ENCODE measurements at places on chromosomes 13 and 19.

DNA sequence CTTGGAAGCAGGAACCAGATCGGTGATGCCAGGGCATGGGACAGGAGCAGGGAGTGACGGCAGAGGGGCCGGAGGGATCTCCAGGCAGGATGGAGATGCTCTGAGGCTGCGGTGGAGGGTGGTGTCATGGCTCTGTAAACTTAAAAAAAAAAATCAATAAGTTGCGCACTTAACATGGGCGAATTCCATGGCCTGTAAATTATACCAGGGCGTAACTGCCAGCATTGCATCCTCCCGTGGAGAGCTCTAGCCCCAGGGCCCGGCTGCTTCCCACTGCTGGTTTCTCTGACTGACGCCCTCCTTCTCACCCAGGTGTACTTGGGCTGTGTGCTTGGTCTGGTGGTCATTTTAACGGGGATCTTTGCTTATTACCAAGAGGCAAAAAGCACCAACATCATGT lies 8.7 kb downstream of the ATP12A start:
- DNase-seq, result no peak

DNA sequence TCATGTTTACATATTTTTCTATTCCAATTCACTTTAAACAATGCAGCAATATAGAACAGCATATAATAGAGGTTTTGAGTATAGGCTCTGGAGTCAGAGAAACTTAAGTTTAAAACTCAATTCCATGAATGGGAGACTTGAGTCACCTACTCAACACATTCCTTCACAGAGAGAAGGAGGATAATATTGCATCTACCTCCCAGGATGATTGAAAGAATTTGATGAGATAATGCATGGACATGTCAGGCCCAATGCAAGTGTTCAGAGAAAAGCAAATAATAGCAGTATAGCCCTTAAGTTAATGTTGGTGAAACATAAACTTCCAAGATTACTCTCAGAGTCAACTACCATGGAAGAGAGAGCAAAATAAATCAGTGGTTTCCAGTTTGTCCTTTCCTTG lies 170.2 kb downstream of the DCLK1 start:
- no peak for DNase-seq

GRCh38 chr19:51142119-51142518 lies at the start of gene SIGLEC7:
Gene SIGLEC7 (plus strand): TSS chr19:51142301. CDS start chr19:51142370, 69 bp downstream.
- no peak for DNase-seq

GRCh38 chr19:6723738-6724137 lies 3.3 kb upstream of the C3 start:
- DNase-seq, result no peak

GRCh38 chr13:110354715-110355473 lies 47.8 kb downstream of the COL4A2 start:
- no peak for DNase-seq

DNA sequence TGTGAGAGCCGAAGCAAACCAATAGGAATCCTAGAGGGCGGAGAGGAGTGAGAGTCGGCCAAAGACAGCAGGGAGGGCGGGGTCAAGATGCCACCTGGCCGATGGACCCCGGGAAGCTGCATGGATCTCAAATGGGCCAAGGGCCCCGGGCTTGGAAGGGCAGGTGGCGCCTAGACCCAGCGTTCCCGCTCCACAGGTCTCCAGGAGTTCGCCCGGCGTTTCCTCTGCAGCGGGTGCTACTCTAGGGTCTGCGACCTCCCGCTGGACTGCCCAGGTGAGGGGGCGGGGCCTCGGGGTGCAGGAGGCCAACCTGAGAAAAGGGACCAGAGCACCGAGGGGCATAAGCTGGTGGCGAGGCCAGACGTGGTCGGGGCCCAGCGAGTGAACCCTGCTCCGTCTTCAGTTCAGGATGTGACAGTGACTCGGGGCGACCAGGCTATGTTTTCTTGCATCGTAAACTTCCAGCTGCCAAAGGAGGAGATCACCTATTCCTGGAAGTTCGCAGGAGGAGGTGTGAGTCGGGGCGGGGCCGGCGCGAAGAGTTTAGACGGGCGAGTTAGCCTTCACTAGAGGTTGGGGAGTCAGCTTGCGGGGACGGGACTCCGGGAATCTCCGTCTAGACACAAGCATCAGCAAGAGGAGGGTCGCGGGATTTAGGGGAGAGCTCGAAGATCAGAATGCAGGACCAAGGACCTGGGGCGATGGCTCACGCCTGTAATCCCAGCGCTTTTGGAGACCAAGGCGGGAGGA lies 9.9 kb downstream of the SPACA6 start:
- no peak for DNase-seq

- no peak for DNase-seq
Observed at GRCh38 chr19:40691421-40692211, 1.2 kb upstream of the NUMBL start.

DNA sequence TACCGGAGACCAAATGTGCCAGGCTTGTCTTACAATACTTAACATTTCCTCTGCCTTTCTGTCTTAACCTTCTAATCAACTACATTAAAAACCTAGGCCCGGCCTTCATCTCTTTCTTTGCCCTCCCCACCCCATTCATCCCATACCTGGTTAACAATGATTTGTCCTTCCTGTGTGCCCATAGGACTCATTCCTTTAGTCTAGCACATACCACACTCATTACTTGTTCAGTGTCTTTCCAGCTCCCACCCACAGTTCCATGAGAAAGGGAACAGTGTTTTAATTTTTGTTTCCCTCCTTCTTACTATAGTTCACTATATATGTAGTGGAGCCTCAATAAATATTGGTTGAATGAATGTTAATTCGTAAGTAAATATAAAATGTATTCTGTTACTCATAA lies 2.4 kb downstream of the CLN5 start:
- DNase-seq, result no peak

DNA sequence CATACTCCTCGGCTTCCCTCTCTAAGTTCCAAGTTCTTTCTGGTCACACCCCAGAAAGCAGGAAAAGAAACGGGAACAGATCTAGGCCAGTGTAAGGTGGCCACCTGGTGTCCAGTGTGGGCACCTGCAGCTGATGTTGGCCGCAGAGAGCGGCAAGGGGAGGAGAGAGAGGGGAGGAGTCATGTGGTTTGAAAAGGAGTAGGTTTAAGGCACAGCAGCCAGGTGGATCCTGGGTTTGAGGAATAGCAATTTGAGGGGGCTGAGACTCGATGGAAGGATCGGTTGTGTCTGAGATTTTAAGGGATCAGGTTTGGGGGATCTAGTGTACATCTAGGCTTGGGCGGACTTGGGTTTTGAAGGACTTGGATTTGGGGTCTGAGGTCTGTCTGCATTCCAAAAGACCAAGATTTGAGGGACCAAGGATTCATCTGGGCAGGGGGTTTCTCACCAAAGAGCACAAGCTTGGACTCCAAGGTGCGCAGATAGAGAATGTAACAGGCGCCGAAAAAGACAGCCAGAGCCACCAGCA lies 1.2 kb downstream of the RABAC1 start:
- no peak for DNase-seq

GRCh38 chr19:39599116-39599515 lies 3.2 kb upstream of the LGALS13 start:
- no peak for DNase-seq

GRCh38 chr19:14005349-14006084 lies 603 bp downstream of the RFX1 start:
- peak; percentile 92 for DNase-seq

DNA sequence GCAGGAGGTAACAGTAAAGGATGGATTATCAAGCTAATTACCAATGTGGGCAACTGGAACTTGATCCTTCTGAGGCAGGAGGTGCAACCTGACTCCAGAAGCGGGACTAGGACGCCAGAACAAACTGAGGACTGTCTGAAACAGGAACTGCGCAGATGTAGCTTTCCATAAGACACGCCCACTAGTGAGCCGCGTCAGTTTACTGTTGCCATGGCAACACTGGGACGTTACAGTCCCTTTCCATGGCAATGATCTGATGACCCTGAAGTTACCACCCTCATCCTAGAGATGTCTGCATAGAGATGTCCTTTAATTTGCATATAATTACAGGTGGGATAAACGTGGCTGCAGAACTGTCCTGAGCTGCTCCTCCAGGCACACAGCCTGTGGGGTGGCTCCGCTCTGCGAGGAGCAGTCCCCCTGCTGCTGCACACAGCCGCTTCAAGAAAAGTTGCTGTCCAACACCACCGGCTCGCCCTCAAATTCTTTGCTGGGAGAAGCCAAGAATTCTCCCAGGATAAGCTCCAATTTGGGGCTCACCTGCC lies 816.6 kb downstream of the UQCRFS1 start:
- no peak for DNase-seq

DNA sequence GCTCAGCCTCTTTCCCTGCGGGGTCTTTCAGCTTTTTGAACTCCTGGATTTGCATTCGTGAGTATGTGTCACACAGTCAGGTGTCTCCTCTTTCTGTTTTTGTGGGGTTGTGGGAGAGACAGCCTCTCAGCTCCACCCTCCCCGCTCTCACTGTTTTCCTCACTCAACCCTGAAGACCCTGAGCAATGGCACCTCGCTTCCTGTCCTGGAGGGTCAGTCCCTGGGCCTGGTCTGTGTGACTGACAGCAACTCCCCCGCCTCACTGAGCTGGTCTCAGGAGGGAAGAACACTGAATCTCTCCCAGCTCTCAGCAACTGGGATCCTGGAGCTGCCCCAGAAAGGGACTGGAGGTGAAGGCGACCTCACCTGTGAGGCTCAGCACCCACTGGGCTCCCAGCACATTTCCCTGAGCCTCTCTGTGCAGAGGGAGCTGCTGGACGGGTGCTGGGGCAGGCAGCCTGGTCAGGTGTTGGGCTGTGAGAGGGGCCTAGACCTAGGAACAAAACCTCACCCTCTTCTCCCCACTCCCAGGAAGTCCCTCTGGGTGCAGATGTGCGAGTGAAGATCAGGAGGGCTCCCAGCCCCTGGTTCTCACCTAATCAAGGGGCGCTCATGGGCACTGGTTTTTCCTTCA lies 4.2 kb upstream of the SIGLEC7 start:
- no peak for DNase-seq

DNA sequence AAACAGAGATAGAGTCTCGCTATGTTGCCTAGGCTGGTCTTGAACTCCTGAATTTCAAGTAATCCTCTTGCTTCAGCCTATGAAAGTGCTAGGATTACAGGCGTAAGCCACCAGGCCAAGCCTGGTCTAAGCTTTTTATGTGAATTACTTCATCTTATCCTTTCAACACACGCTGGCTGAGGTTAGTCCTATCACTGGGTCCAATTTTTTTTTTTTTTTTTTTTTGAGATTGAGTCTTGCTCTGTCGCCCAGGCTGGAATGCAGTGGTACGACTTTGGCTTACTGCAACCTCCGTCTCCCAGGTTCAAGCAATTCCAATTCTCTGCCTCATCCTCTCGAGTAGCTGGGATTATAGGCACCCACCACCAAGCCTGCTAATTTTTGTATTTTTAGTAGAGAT lies 10.4 kb downstream of the MYO1F start:
- DNase-seq, result no peak

DNA sequence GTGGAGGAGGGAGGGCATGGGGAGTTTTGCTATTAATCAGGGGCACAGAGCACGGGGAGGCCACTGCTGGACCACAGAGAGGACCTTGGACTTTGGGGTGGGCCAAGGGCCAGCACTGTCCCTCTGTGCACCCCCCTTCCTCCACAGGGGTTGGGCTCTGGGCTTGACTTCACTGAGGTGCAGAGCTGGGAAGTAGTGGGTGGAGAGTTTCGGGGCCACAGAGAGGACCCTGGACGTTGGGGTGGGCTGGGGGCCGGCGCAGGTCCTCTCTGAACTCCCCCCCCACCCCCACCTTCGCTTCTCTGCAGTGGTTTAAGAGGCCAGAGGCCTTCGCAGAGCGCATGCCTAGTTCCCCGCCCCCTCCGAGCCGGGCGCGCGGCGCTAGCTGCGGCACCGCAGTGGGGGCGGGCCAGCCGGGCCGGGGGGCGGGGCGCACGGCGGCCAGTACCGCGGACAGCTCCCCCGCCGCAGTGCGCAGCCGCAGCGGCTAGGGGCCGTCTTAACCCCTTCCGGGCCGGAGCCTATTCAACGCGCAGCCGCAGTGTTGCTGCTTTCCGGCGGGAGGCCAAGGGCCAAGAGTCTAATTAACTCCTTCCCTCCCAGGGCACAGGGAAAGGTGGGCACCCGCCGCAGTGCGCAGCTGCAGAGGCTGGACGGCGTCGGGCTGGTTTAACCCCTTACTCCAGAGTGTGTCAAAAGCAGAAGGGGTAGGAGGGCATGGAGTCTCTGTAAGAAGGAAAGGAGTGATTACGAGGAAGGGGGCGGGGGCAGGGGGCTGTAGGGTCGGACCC lies 3.7 kb downstream of the KCNC3 start:
- peak; percentile 30 for DNase-seq

DNA sequence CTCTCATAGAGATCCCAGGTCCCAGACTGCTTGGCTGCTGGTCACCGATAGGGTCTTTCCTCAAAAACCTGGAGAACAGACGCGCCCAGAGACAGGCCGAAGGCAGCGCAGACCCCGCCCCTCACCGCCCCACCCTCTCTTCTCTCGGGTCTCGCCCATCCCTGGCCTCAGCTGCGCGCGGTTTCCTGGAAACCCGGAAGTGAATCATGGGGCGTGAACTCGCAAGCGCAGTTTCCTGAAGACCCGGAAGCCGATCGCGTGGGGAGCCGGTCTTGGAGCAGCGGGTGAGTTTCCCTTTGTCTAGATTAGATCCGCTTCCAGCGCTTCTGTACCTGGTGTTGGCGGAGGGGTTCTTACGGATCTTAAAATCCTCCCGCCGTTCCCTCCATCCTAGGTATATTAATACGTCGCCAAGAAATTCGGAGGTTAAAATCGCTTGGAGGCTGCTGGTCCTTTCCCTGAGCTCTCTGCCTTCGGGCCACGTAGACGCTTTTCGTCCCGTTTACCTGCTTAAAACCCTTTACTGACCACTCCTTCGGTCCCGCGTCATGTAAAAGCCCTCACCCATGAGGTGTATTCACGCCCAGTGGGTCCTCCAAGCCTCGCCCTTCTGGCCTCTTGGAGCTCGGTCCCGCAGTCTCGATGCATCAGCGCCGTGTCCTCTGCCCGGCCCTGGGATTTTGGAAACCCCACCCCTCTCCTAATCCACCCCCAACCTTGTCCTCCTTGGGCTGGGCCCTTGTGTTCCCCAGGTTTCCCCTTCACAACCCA lies at the start of gene ZNF578:
TSS of gene ZNF578 (plus strand) at position 230 of the 771 bp plus-strand sequence. CDS start 48,293 bp downstream, outside the sequence.
- peak; percentile 41 for DNase-seq

DNA sequence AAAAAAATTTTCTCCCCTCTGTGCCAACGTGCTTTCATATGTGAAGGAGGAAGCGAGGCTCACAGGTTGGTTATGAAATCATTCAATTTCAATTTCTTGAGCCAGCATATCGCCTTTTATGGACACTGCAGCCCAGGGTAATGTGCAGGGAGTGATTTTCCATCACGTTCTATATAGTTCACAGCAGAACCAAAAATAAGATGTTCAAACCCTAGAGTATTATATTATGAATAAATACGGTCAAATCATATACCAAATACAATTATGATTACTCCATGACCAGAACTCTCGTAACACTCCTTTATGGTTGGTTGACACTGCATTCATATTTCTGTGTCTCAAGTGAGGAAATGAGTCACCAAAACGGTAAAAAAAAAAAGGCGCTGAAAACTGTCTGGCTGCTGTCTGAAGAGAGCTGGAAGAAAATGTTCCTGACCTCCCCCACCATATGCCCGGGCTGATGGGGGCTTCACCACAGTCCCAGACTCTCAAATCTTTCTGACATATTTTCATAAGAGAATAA lies 75.8 kb upstream of the UBAC2 start:
- DNase-seq, result no peak

GRCh38 chr19:45305421-45305820 lies 17.3 kb downstream of the CKM start:
- DNase-seq, result no peak
